ENCODE measurements at places on chromosomes 2 and 18.

GRCh38 chr2:176784633-176785200 is 427.9 kb upstream of the HNRNPA3 start:
- no peak for DNase-seq
- H3K4me1 ChIP-seq: peaks cover 7% of the 10 kb centered on the region
- no peak overlapping the region for H3K27ac ChIP-seq
- H3K36me3 ChIP-seq: peaks cover 2% of the 10 kb centered on the region

GRCh38 chr2:241798081-241798630 is 10.8 kb upstream of the NEU4 start:
- DNase-seq: no peak
- H3K27ac ChIP-seq: no peak overlapping the region
- H3K4me3 ChIP-seq: no peak overlapping the region
- no peaks in the 10 kb centered on the region for H3K27me3 ChIP-seq
- H3K4me1 ChIP-seq: peaks cover 2% of the 10 kb centered on the region
- H3K36me3 ChIP-seq: peaks cover 1% of the 10 kb centered on the region

DNA sequence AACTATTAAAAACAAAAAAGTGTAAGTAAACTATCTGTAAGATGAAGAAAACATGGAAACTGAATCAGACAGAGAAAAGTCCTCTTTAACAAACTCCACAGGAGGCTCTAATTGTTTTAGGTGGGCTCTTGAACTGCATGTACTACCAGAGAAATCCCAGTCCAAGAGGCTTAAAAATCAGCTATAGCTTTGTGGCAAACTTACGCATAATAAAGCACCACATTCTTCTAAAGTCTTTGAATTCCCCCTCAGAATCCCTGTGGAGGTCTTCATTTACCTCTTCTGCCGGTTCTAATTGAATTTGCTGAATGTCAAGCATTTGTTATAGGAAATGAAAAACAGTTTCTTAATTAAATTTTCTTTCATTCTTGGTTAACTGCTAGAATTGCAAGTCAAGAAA is 40.8 kb downstream of the CHN1 start:
- H3K27ac ChIP-seq: no peak overlapping the region
- no peaks in the 10 kb centered on the region for H3K4me1 ChIP-seq
- no peak overlapping the region for H3K4me3 ChIP-seq
- no peaks in the 10 kb centered on the region for H3K36me3 ChIP-seq
- peaks cover 13% of the 10 kb centered on the region for H3K27me3 ChIP-seq

GRCh38 chr2:105403241-105403782 is 4.5 kb upstream of the FHL2 start:
- no peak for DNase-seq
- H3K27ac ChIP-seq: no peak overlapping the region
- no peaks in the 10 kb centered on the region for H3K36me3 ChIP-seq
- no peak overlapping the region for H3K4me3 ChIP-seq

- no peaks in the 10 kb centered on the region for H3K27me3 ChIP-seq
- peak overlapping the region; percentile 7 for H3K27ac ChIP-seq
- no peak overlapping the region for H3K4me3 ChIP-seq
Measured at GRCh38 chr2:148201075-148202004, 180.4 kb downstream of the MBD5 start.

GRCh38 chr2:129015397-129016285 is 697.0 kb upstream of the HS6ST1 start:
- no peaks in the 10 kb centered on the region for H3K27me3 ChIP-seq
- no peak overlapping the region for H3K4me3 ChIP-seq
- no peak overlapping the region for H3K27ac ChIP-seq
- no peak for DNase-seq

DNA sequence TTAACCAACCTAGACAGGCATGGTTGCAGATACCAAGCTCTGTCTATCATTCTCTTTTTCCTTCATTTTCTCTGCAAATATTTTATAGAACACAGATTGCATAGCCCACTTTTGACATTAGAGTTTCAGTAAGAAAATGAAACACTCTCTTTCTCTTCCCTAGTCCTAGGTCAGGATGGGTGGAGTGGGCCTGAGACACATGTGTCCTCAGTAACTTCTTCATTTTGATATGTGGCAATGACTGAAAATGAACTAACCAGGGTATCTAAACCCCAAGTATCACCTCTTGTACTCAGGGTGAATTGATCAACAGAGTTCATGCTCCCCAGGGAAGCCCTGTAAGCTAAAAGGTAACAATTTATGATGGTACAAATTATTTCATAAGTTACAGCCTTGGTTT is 37.0 kb upstream of the KYNU start:
- H3K36me3 ChIP-seq: no peaks in the 10 kb centered on the region
- no peaks in the 10 kb centered on the region for H3K27me3 ChIP-seq
- DNase-seq: no peak

- no peak overlapping the region for H3K27ac ChIP-seq
- no peaks in the 10 kb centered on the region for H3K27me3 ChIP-seq
- H3K4me1 ChIP-seq: no peaks in the 10 kb centered on the region
- H3K36me3 ChIP-seq: no peaks in the 10 kb centered on the region
- DNase-seq: no peak
- no peak overlapping the region for H3K4me3 ChIP-seq
Measured at GRCh38 chr2:52968043-52968442, 799.6 kb upstream of the CHAC2 start.

DNA sequence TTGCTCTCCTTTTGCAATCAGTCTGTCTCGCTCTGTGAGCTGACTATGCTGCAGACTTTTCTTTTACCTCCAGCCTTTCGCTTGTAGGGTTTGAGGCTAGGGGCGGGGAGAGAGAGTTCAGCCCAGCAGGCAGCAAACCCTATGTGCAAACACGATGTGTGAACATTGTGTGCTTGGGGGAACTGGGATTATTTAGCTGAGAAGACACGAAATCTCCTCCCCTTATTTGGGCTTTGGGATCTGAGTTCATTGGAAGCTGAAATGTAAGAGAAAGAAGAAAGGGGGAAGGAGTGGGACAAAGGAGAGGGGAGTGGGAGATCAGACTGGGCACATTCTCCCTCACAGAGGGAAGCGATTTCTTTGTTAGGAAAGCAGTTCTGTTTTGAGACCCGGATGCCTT is 189.6 kb upstream of the TNP1 start:
- H3K27me3 ChIP-seq: peaks cover 15% of the 10 kb centered on the region
- H3K4me1 ChIP-seq: no peaks in the 10 kb centered on the region
- no peak for DNase-seq
- no peak overlapping the region for H3K4me3 ChIP-seq
- H3K27ac ChIP-seq: no peak overlapping the region

DNA sequence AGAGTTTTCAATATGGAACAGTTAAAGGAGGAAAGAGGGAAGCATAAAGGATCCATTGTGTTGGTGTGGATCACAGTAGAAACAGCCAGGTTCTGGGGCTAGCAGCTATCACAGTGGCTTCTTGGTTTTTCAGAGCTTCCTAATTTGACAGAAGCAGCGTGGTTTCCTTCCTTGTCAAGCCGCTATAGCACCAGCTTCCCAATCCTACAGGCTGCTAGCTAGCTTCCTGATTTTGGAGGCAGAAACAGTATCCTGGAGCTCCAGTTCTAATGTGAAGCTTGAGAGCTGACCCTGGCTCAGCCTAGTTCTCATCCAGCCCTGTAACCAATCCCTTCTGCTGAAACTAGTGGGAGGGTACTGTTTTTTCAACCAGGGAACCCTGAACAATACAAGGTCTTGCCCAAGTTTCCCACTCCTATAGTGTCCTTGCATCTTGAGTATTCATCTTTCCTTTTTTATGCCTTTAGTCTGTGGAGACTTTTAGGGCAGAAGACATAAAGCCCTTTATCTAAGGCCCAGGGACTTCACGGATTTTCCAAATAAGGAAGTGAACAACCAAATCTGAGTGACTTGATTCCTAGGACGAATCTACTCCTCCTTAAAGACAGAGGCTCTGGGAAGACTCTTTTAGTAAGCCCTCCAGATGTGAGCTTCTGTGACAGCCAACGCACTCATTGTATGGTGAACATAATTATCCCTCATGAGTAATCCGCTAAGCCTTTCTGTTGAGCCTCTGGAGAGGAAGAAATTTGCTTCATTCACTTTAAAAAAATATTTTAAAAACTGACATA is 33.8 kb downstream of the CCDC93 start:
- no peaks in the 10 kb centered on the region for H3K27me3 ChIP-seq
- no peak overlapping the region for H3K4me3 ChIP-seq
- no peak for DNase-seq
- H3K27ac ChIP-seq: no peak overlapping the region
- peaks cover 29% of the 10 kb centered on the region for H3K4me1 ChIP-seq
